ENCODE measurements at places on chromosomes 6 and 20.
A peak's percentile ranks its signal among the peaks of the same experiment; 100 is the strongest.

DNA sequence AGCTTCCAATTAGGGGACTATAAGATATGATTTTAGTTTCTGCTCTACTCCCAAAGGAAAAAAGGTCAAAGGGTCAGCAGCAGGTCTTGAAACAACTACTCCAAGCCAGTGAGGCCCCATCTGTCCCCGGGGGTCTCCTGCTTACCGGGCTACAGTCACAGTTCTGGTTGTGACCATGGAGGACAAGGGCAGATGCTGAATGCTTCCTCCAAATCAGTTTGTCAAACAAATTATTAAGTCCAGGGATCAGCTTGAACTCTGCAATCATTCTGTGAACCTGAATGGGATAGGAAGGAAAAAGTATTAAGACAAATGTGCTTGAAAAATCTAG lies 60.2 kb downstream of the MYH7B start:
- no peak for DNase-seq

- DNase-seq = no peak
These were observed 114.7 kb downstream of the PSMB1 start for GRCh38 chr6:170438402-170438753.

DNA sequence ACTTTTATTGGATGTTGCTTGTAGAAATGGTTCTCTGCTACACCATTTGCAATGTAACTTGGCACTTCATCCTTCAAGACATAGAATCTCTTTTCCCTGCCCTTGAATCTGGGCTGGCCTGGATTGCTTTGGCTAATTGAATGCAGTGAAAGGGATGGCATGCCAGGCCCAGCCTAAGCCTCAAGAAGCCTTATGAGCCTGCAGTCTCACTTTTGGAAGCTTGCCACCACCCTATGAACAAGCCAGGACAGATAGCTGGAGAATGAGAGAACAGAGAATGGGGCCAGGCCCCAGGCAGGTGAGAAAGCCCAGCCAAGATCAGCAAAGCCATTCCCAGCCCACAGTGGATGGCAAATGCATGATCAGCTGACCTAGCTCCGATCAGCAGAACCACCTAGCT lies 350.7 kb upstream of the RNF24 start:
- DNase-seq = no peak

DNA sequence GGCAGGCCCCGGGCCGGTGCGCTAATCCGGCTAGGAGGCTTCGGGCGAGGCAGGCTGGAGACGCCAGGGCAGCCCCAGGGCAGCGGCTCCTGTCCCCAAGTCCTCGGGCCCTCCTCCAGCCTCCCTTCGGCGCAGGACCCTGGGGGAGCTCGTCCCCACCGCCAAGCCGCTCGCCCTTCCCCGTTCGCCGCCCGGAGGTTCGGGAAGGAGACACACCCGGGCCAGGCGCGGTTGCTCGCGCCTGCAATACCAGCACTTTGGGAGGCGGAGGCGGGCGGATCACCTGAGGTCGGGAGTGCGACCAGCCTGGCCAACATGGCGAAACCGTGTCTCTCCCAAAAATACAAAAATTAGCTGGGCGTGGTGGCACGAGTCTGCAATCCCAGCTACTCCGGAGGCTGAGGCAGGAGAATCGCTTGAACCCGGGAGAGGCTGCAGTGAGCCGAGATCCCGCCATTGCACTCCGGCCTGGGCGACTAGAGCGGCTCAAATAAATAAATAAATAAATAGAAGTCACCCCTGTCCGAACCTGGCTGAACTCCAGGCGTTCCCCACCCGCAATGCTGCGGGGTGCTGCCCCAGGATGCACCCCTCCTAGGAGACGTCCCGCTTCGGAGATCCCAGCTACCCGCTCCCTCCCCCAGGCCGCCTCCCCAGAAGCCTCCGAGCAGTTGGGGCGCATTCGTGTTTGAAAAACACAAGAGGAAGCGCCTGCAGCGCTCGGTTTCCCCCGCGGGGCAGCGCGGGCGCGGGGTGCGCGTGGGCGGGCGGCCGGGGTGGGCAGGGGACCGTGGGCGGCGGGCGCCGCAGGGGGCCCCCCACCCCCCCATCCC lies 27.5 kb downstream of the SERPINB9 start:
- peak; percentile 37 for DNase-seq

GRCh38 chr6:38637756-38638155 lies 2.0 kb downstream of the BTBD9 start:
- DNase-seq = no peak

DNA sequence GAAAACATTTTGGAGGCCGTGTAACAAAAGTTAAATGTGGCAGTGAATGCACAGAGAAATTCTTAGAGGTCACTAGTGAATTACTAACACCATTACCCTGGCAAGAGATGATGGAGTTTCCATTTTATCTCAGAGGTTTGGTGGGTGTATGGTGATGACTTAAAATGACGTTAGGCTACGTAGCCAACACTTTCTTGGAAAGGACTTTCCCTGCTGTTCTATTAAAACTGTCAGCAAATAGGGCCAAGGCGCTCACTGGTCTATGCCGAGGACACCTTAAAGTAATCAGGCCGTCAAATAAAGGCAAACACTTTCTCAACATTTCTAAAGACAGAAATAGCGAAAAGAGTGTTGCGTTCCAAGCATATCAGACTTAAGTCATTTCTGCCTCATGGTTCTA lies 160.8 kb downstream of the GMPR start:
- DNase-seq = no peak

GRCh38 chr6:17469006-17469832 lies 75.8 kb downstream of the CAP2 start:
- no peak for DNase-seq

GRCh38 chr6:19736066-19736465 lies 101.1 kb upstream of the ID4 start:
- no peak for DNase-seq

DNA sequence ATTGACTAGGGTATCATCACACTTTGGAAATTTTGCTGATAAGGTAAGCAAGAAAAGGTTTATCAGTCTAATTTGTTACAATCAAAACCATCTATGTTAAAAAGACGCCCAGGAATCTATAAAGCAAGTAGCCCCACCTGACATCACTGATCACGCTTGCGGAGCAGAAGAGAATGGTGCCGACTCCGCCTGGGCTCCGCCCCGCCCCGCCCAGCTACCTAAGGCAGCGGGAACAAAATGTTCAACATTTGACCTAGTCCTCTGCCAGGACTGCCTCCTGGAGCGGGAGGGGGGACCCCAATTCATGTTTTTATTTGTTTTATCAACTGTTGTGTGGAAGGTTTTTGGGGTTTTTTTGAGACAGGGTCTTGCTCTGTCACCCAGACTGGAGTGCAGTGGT lies 520.5 kb downstream of the PREX1 start:
- DNase-seq = no peak

- no peak for DNase-seq
These were observed 34.1 kb downstream of the INSM1 start for GRCh38 chr20:20401991-20402390.

- DNase-seq = no peak
These were observed 8.7 kb downstream of the PLCG1 start for GRCh38 chr20:41145821-41146620.

- no peak for DNase-seq
These were observed 98.1 kb upstream of the TNFAIP3 start for GRCh38 chr6:137768935-137769334.

- DNase-seq = no peak
These were observed 36.9 kb upstream of the STMND1 start for GRCh38 chr6:17064975-17065374.

DNA sequence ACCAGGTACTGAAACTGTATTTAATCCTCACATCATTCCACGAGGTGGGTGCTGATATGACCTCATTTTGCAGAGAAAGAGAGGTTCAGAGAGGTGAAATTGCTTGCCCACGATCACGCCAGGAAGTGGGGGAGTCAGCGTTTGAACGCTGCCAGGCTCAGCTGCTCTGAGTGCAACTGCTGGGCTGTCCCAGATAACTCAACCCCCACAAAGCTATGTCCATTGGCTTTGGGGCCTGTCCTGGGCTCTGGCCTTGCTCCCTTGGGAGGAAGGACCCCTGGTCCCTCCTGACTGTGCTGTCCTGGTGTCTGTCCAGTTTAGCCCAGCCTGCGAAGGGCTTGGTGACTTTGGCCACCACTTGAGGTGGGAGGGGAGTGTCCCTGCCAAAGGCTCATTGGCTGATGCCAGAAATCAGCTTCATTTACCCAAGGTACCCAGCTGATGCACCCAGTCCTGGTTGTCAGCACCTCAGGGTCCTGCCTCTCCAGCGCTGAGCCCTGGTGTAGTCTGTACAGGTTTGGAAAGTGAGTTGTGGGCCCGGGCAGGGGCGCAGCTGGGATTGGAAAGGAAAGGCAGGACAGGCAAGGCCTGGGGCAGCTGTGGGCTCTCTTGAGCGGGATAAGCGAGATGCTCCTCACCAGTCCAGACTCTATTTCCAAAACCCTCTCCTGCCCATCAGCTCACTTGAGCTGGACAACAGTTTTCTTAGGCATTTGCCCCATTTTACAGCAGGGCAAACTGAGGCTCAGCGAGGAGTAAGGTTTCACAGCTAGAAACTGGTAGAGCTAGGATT lies 38.5 kb downstream of the SUN5 start:
- DNase-seq = no peak

DNA sequence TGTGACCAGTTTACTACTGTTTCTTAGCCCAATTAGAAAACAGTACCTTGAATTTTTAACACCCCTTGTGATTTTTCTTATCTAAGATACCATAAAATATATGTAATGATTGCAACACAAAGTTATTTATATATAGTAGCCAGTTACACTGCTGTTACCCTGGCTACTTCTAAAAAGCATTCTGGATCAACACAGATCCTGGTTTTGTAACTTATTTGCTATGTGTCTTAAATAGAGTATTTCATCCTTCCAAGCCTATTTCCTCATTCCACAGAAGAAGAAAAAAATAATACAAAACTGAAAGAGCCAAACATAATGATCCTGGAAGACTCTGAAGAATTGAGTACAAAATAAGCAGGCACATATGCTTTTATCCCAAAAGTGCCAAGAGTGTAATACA lies 19.0 kb upstream of the GSTA4 start:
- no peak for DNase-seq

DNA sequence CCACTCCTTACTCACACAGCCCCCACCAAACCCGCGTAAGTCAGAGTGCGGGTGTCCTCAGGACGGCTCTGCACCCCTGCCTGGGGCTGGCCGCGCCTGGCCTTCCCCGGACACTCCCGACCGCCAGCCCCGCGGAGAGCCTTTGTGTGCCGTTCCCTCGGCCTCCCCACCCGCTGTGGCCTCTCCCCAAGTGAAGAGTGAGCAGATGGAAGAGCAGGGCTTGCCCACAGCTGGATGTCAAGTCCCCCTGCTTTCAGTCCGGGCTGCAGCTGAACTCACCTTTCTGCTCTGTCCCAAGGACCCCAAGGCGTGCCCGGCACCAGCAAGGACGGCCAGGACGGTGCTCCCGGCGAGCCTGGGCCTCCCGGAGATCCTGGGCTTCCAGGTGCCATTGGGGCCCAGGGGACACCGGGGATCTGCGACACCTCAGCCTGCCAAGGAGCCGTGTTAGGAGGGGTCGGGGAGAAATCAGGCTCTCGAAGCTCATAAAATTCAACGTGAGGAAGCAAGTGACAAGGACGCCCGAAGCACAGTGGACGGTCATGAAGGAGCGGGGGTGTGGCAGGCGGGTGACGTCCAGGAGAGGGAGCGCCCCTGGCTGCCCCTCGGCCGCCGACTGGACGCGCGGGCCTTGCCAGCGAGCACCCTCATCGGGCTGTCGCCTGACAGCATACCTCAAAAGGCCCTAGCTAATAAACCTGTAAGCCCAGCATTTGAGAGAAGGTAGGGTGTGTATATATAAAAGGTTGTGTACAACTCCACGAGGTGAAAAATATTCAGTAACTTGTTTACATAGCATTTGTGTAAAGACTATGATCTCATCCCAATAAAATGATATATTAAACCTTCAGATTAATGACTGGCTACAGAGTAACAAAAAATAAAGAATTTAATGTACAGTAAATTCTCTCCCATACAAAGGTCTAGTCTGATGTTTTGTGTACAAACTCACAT lies 21.1 kb downstream of the TCFL5 start:
- no peak for DNase-seq

DNA sequence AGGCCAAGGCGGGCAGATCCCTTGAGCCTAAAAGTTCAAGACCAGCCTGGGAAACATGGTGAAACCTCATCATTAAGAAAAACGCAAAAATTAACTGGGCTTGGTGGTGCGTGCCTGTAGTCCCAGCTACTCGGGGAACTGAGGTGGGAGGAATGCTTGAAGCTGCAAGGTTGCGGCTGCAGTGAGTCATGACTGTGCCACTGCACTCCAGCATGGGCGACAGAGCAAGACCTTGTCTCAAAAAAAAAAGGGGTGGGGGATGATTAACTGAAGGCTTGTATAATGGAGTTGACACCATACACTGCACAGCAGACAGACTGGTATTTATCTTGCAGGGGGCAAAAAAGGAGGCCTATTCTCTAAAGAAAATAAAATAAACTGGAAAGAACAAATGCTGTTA lies 27.7 kb downstream of the SRPK1 start:
- DNase-seq = no peak

DNA sequence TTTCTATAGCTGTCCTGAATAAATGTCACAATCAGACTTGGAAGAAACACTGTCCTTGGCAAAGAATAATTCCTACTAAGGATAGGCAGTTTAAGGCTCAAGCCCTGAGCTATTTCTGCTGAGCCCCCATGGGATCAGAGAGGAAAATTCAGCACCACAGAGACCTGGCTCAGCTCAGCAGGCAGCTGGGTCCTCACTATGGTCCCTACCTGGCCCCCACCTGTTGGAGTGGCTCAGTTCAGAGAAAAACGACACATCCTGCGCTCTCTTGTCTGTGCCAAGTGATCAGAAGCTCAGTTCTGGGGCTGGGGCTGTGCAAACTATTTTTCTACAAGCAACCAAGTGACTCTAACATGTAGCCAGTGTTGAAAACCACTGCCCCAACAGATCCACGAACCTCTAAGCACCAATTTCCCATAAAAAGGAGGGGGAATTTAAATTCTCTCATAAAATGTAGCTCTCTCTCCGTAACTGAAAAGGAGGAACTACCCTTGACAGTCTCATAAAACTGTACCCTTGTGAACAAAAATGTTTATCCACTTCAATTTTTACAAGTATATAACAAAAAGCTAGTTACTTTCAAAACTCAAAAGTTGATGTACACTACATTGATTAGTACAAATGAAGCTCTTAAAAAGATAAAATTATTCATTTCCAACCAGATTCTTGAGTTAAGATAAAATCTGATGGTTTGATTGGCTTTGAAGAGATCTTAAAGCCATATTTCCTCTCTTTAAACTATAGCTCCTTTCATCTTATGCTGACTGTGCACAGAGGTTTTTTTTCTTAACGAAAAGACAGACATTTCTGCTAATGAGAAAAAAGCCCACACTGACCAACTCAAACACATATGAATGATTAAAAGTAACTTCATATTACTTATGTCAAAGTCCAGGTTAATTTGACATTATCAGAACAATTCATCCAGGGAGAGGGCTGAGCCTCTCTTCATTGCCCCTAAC lies 52.0 kb downstream of the KIF13A start:
- DNase-seq = no peak
